ENCODE measurements at places on chromosomes 3 and 15.

DNA sequence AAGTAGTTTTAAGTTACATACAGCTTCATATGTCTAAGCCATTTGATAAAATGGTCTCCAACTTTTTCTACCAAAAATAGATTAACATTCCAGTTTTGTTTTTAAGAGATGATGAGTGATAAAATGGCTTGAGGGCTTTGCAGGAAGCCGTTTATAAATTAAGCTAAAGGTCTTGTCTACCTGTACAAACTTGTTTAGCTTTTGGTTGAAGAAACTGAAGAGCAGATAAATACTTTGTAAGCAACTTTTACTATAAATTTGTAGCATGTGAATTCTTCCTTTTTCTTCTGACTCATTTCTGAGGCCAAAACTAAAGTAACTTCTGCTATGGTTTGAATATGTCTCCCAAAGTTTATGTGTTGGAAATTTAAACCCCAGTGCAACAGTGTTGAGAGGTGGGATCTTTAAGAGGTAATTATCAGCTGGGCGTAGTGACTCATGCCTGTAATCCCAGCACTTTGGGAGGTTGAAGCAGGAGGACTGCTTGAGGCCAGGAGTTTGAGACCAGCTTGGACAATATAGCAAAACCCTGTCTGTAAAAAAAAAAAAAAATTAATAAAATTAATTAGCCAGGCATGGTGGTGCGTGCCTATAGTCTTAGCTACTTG, 8.2 kb upstream of the NEDD4 start:
- DNase-seq: no peak

GRCh38 chr3:112984485-112984884, 6.3 kb upstream of the GTPBP8 start:
- no peak for DNase-seq

DNA sequence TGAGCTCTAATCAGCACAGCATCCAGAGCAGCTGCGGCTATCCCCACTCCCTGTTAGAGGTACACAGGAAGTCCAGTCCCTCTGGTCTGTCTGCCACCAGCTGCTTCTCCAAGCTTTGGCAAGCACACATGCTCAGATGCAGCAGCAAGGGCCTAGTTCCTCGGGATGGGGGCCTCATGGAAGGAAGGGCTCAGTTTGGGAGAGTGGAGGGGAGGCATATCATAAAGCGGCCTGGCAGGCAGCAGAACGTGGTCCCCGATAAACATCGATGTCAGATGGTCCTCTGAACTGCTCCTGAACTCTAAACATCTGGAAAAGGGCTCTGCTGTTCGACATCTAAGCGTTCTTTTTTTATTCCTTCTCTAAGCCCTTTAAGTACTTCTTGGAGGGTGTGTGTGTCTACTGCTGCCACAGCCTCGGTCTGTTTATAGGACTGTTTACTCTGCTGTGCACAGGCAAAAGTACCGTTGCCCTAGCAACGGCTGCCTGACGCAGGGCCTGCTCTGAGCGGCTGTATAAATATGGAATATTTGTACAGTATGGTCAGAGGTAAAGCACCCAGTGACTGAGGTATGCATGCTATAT, 74.6 kb downstream of the PRICKLE2 start:
- DNase-seq: no peak

GRCh38 chr15:61205346-61205921, 23.7 kb downstream of the RORA start:
- DNase-seq: no peak

- no peak for DNase-seq
Measured at GRCh38 chr15:88703533-88703932, 64.7 kb downstream of the ISG20 start.

DNA sequence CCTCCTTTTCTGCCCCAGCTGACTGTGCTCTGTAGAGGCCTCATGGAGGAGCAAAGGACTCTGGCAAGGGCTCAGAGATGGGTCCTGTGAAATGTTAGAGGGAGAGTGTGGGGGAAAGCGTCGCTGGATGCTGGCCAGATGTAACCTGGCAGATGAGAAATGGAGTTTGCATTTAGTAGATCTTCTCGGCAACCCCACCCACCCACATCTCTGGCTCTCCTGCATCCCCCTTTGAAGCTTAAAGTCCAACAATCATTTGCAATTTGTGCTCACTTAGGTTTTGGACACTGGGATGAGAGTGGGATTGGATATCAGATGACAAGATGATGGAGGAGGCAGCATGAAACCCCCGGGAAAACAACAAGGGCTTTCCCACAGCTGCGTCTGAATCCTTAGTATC, 523.6 kb upstream of the MCTP2 start:
- DNase-seq: no peak

DNA sequence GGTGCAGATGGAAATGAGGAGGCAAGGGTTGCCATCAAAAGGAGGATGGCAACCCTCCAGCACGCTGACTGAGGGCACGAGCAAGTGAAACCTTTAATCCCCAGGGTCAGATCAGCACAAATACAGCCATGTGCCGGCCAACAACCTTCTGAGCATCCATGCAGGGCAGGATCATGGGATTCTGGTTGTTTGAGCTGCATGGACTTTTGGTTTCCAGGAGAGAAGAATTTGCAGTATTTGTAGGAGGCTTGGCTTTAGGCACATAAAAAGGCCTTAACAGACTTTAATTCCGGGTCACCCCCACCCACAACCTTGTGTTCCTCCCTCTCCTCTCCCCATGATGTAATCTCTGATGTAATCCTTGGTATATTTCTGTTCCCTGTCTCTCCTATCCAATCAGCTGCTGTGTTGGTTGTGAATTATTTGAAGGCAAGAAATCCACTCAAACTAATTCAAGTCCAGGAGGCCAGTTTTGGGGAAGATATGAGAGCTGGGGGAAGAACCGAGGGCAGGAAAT, 254.3 kb downstream of the SHQ1 start:
- no peak for DNase-seq

DNA sequence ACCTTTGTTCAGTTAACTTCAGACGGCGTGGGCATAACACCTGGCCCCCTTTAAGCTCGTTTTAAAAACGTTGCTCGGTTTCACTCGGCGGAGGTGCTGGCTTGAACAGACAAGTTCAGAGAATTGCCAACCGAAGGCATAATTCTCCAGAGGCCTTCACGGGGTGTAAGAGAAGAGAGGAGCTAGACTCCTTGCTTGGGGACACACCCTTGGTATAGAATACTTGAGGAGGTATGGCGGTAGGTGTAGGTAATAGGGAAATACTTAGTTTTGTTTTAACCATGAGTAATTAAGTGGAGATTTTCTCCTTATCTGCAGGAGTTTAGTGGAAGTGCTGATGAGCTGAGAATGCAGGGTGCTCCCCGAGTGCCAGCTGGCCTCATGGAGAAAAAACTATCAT, 921 bp downstream of the FBXL2 start:
- DNase-seq: no peak

DNA sequence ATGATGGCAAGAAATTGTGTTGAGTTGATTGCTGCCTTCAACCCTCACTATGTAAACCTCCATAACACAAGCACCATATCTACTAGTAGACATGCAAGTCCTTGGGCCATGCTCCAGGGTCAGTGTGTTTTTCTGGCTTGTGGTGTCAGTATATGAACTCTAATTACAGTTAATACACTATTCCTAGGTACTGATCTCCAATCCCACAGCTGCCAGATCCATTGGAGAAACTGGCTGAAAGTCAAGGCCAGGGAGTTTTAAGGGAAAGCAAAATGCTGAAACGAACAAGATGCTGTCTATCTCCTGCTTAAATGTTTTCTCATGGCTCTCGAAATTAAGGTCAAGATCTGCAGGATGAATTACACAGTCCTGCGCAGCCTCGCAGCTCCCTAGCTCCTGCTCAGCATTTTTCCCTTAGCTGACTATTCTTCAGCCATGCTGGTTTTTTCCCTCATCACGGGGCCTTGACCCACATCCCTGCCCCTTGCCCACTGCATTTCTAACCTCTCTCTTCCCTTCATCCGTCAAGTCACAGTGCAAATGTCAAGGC, 425.0 kb upstream of the ADAMTS9 start:
- no peak for DNase-seq

- no peak for DNase-seq
Measured at GRCh38 chr3:59341459-59341858, 291.6 kb upstream of the CFAP20DC start.

GRCh38 chr3:178170698-178171535, 365.3 kb upstream of the KCNMB2 start:
- no peak for DNase-seq

GRCh38 chr3:46850468-46850779, 12.8 kb downstream of the MYL3 start:
- no peak for DNase-seq

DNA sequence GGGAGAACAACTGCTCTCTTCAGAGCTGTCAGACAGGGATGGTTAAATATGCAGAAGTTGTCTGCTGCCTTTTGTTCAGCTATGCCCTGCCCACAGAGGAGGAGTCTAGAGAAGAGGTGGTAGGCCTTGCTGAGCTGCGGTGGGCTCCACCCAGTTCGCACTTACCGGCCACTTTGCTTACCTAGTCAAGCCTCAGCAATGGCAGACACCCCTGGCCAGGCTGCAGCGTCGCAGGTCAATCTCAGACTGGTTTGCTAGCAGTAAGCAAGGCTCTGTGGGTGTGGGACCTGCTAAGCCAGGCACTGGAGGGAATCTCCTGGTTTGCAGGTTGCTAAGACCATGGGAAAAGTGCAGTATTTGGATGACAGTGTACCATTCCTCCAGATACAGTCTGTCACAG, 12.3 kb upstream of the TMEM45A start:
- DNase-seq: no peak

DNA sequence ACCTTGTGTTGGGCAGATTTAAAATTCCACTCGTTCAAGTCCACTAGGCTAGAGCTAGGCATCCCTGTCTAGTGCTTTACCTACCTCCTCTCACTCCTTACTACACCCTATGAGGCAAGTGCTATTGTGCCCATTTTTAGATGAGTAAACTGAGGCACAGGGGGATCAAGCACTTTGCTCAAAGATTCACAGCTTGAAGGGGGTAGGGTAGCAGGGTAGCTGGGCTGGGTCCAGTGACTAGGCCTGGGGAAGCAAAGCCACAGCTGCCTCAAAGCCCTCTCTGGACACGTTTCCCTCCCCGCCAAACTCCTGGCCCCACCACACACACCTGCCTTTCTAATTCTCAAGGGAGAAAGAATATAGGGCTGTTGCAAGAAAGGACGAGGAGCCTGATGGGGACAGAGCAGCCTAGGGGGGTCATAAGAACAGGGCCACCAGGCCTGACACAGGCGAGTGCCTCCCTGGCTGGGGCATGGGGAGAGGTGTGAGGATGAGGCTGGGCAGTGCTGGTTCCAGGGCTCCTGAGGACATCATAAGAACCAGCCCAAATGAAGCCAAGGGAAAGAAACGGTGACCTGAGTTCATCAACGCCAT, 34.8 kb upstream of the SFMBT1 start:
- DNase-seq: no peak

DNA sequence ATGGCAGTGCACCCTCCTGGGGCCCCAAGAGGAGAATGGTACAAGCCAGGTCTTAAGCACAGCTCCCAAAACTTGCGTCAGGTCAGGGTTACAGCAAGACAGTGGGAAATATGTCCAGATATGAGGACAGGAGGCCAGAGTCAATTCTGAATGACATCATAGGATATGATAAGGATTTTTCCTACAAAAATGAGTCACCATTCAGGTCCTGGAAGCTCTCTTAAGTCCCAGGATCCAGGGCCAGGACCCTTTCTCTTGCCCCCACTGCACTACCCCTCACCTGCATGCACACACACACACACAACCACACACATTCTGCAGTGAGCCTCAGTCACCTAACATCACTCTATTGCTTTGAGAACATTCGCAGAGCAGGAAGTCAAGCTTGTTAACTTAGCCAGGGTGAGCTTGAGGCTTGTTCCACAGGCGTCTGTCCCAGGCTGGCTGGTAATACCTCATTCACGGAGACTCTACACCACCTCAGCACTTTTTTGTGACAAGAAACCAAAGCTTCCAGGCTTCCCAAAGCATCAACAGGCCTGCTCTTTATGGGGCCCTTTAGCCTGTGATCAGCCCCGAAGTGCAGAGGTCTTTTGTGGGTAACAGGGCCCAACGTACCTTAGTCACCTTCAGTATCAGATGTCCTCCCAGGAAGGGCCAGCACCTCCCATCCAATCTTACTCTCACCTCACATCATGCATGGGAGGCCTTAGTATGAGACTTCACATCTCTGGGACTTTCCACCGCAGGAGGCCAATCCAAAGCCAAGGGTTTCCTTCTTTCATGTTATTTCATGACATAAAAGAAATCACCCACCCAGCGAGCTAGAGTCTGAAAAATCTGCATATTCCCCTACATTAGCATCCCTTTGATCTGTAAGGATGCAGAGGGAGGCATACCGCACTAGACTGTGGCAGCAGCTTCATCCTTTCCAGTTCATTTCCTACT, 74.0 kb upstream of the LIPC start:
- DNase-seq: no peak

- DNase-seq: no peak
Measured at GRCh38 chr3:176611703-176612102, 585.6 kb downstream of the TBL1XR1 start.

GRCh38 chr3:126982126-126982470, 817 bp upstream of the PLXNA1 start:
- peak; percentile 41 for DNase-seq

- no peak for DNase-seq
Measured at GRCh38 chr3:128524374-128525299, 31.6 kb upstream of the GATA2 start.

DNA sequence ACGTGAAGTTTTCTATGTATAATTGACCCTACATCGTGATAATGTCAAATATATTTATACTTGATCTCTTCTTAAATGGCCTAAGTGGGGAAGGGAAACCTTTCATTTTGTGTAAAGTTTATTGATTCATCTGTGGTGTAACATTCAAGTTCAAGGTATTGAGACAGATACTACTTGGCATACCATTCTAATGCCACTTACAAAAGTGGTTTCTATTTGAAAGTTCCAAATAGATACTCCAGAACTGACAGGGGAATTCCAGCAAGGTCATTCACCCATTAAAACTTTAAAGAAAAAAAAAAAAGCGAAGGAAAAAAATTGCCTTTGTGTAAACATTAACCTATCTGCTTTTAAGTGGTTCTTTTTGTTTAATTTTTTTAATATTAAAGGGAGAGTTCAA, 45.3 kb upstream of the MAP3K13 start:
- no peak for DNase-seq

DNA sequence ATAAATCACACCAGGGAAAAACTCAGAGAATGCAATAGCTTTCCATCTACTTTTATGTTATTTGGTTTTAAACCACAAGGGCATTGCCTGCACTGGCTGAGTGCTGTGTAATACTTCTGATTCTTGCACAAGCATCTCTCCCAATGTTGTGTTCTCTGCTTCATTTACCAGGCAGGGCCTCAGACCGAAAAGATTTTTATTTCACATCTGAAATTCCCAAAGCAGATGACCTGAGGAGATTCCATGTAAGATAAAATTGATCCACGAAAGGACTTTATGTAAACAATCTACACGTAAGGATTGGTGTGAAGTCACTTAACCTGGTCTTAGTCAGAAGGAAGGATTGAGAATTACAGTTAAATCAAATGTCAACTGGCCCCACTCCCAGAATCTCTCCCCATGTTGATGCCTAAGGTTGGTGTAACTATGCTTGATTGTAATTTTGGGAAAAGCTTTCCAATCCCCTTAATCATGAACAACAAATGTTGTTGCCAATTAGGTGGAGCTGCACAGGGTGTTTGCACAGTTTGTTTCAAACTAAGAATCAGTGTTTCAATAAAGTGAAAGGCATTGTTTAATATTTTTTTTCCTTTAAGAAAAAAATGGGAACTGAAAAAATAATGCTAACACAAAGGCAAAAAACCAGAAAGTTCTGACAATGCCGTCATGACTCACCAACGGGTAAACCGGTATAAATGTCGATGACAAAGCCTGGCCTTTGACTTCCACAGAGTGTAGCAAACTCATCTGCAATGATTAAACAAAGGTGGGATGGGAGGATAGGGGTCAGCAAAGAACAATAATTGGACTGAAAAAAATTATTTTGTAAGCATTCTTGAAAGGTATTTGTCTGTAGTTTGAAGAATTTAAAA, 128.6 kb downstream of the DUT start:
- no peak for DNase-seq
